ENCODE measurements at places on chromosomes 12 and 14.

GRCh38 chr12:724194-724855 lies 28.1 kb upstream of the WNK1 start:
- no peak for DNase-seq

DNA sequence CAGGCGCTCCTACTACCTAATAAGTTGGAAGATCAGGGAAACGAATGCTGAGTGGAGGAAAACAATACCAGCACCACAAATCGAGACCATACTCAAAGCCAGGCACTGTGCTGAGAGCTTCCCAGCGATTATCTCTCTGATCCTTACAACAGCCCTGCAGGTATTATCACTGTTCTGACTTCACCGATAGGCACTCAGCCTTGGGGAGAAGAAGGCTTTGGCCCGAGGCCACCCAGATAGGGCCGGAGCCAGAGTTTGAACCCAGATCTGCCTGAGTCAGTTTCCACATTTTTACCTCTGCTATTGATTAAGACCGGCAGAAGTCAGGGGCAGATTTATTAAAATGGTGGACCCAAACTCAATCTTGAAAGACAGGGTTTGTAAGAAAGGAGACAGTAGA lies 4.9 kb downstream of the SVOP start:
- no peak for DNase-seq

DNA sequence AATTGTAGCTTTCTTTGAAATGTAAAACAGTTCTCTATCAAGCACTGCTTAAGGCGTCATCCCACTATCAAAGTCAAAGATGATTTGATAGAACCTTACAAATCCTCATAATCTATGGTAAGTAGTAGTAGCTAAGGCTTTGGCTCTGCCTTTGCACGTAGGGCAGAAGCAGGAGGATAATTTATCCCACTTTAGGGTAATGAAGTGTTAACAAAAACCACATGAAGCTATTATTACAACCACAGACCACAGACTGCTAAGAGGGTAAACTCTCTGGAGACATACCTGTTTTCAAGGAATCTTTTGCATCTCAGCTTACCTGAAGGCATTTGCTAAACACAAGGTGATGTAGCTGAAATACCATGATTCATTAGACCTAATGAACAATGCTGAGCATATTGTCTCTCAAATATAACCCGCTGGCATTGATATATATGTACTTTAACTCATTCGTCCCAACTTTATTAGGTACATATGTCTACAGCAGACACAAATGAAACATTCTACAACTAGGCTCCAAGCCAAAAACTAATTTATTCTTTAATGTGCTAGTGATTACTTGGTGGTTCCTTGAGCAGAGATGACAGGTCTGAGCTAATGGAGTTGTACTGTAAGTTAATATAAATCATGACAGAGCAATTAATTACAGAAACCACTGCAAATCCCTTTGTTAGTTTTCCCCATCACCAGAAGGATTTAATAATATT lies 368.8 kb downstream of the ETNK1 start:
- no peak for DNase-seq

GRCh38 chr12:94725375-94726168 lies 75.2 kb upstream of the TMCC3 start:
- peak; percentile 75 for DNase-seq

DNA sequence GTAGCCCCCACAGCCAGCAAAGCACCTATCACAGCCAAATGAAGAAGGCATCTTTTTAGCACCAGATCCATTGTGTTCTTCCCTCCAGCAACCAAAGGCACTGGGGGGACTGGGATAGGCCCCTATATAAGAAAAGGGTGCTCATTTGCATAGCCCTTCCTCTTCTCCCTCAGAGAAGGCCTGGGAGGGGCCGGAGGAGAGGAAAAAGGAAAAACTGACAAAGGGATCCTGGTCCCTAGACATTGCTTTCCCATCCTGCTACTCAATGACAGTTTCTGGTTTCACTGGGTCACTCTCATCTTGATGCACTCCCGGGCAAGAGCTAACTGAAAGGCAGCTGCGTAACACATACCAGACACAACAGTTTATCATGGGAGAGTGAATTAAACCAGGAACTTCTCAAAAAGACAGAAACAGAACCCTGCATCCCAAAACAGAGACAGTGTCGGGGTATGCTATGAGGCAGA lies at the start of gene PMEL:
PMEL (minus strand) TSS at position 102 of the 467 bp plus-strand sequence; CDS start at position 71, 31 bp downstream.
- DNase-seq = no peak

GRCh38 chr14:105204206-105204930 lies 23.3 kb upstream of the NUDT14 start:
- DNase-seq = no peak

GRCh38 chr12:30598889-30599288 lies 96.8 kb downstream of the IPO8 start:
- peak; percentile 41 for DNase-seq

GRCh38 chr12:93758801-93759373 lies 81.7 kb downstream of the CRADD start:
- DNase-seq = no peak

DNA sequence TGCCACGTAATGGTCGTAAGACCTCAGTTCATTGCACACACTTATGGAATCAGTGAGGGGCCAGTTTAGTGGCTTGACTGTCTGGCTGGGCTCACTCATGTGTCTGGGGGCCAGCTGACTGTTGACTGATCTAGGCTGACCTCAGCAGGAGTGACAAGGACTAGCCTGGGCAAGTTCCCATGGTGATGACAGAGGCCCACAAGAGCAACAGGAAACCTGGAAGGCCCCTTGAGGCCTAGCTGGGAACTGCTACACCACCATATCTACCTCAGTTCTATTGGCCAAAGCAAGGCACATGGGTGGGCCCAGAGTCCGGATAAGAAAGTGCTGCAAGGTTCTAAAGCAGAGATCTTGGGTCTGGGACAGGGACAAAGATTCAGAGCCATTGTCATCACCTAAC lies 21.3 kb upstream of the RFLNA start:
- DNase-seq = peak; percentile 53

DNA sequence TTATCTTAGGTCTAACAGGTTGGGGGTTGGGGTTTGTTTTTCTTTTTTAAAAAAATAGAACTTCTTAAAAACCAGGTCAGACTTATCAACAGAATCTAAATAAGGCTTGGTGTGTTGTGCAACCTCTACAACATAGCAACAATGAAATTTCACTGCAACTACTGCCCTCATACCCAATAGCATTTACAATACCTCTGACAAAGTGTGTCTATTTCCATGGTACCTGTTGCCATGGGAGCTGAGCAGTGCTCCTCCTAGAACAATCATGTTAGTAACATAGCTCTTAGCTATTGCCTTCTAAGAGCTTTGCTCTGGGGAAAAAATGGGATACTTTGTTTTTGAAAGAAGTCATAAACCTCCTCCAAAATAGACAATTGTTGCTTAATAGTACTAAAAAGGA lies 103.3 kb upstream of the CCDC175 start:
- DNase-seq = peak; percentile 33

GRCh38 chr12:16670456-16671050 lies 64.6 kb upstream of the LMO3 start:
- peak; percentile 23 for DNase-seq

DNA sequence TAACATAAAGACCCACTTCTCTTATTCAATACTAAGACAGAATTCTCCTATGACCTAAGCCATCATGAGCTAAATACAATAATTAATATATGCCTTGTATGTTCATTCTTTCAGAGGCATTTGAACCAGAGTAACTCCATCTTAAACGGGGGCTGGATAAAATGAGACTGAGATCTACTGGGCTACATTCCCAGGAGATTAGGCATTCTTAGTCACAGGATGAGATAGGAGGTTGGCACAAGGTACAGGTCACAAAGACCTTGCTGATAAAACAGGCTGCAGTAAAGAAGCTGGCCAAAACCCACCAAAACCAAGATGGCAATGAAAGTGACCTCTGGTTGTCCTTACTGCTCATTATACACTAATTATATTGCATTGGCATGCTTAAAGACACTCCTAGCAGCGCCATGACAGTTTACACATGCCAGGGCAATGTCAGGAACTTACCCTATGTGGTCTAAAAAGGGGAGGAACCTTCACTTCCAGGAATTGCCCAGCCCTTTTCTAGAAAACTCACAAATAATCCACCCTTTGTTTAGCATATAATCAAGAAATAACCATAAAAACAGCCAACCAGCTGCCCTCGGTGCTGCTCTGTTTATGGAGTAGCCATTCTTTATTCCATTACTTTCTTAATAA lies 260.7 kb downstream of the SSPN start:
- DNase-seq = no peak

GRCh38 chr14:34161351-34162082 lies 210.6 kb upstream of the EGLN3 start:
- no peak for DNase-seq

DNA sequence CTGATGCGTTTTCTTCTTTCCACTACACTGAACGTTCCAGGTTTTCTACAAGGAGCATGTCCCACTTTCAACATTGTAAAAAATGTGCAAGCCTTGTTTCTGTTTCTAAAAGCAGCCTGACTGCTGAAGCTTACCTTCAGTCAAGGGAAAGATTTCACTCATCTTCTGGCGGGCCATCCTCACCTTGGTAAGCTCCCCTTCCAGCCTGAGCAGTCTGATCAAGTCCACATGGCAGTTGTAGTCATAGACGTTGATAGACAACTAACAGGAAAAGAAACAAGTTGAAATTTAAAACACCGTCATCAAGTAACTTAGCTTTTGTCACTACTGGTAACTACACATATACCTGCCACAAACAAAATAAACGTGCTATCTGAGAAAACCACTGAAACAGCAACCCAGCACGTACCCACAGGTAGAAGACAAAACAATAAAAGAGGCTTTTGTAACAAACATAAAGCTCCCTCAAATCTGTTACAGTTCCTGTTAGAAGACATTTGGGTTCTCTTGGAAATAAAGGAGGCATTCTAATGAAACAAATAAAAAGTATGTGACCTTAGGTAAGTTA lies 11.9 kb downstream of the SART3 start:
- DNase-seq = no peak

GRCh38 chr14:105335735-105336476 lies 21.4 kb downstream of the PACS2 start:
- DNase-seq = no peak

DNA sequence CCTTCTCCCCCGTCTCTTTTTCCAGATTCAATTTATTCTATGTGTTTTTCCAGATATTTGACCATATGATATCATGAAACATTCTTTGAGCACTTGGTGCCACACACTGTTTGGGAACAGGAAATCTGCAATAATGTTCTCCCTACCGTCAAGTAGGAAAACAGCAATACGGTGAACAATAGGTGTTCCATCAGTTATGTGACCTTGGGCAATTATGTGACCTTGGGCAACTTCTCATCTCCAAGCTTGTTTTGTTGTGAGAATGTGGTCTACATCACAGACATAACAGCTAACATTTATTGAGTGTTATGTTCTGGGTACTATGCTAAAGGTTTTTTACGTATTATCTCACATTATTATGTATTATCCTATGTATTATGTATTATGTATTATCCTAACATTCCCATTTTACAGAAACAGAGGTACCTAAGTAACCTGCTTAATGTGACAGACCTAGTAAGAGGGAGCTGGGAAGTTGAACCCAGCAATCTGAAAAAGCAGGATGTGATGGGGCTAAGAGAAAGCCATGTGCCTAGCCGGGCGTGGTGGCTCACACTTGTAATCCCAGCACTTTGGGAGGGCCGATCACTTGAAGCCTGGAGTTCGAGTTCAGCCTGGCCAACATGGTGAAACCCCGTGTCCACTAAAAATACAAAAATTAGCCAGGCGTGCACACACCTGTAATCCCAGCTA lies 1.2 kb upstream of the NEK9 start:
- no peak for DNase-seq

- no peak for DNase-seq
Observed at GRCh38 chr14:58701156-58701555, 63.4 kb downstream of the DACT1 start.

- DNase-seq = no peak
Observed at GRCh38 chr12:3003357-3003992, 44.3 kb downstream of the TEAD4 start.

GRCh38 chr12:124440841-124441381 lies 126.5 kb downstream of the NCOR2 start:
- peak; percentile 65 for DNase-seq

DNA sequence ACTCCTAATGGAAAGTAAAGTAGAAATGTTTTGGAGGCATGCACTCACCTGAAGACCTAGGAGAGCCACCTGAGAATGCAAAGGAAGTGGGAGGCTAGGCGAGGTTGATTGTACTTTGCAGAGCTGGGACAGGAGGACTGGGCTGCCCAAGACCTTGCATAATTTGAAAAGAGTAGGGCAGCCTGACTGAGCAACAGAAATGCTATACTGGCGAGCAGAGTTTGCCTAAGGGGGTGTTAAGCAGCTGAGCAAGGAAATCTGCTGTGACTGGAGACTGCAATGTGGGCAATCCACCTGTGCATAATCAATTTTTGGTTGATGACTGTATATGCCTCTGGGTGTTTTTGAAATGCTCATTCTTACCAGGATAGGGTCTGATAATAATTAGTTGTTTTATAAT lies 834.1 kb downstream of the TRHDE start:
- DNase-seq = no peak

DNA sequence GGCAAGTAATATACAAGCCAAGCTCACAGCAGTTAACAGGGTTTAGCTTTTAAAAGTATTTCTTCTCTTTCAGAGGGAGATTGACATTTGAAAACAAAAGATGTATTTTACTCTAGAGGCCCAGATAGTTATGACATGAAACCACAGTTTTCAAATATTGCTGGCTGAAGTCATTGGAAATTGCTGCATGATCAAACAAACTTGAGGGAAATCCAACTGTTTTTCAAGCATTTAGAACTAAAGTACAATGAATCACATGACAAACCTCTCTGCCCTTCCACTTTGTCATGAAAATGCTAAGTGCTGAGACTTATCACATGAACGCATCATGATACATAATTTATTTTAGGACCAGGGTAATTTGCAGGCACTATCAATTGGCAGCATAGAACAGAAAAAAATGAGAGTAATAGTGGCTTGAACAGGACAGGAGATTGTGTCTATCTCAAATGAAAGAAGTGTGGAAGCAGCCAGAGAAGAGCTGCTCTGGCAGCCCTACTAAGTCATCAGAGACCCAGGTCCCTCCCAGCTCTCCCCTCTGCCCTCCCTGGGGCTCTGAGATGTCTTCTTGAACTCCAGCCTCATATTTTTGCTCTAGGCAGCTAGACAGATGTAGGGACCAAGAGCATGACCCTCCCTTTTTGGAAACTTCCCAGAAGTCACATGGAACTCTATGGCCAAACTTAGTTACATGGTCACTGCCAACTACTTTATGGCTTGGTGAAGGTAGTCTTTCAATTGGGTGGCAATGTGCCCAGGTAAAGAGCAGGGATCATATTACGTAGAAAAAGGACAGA lies 90.1 kb upstream of the PELI2 start:
- DNase-seq = no peak

GRCh38 chr14:105012171-105012985 lies 8.5 kb downstream of the CDCA4 start:
- DNase-seq = no peak

- DNase-seq = no peak
Observed at GRCh38 chr14:56515739-56516138, 63.9 kb upstream of the TMEM260 start.

- DNase-seq = peak; percentile 75
Observed at GRCh38 chr14:90676912-90677311, 139.3 kb downstream of the TTC7B start.
